ENCODE measurements at places on chromosomes 7 and 10. TPM values are rescaled to one million over a fixed set of nuclear protein-coding genes. Genes with fewer than 3 reads are reported as not detected.

The SAMD9L gene
- 1.1 TPM for total RNA-seq

The ADRA2A gene
- 0.53 TPM for total RNA-seq

The EEPD1 gene
- total RNA-seq = 10.3 TPM

The TAS2R4 gene
- 0.40 TPM for total RNA-seq

The SLC39A12 gene
- 0.08 TPM for total RNA-seq

The VSIR gene
- 7.0 TPM for total RNA-seq

The RPS24 gene
- total RNA-seq = 398 TPM

The FOXP2 gene
- total RNA-seq = 4.4 TPM

The TAS2R16 gene
- total RNA-seq = not detected

Measured in left lobe of liver (tissue), 2 donors.